Cerebellar cortex (tissue), 1 donor: ENCODE measurements at places on chromosomes 4 and X.

GRCh38 chrX:155127940-155128339 is 56.6 kb downstream of the BRCC3 start:
- no peak for DNase-seq

DNA sequence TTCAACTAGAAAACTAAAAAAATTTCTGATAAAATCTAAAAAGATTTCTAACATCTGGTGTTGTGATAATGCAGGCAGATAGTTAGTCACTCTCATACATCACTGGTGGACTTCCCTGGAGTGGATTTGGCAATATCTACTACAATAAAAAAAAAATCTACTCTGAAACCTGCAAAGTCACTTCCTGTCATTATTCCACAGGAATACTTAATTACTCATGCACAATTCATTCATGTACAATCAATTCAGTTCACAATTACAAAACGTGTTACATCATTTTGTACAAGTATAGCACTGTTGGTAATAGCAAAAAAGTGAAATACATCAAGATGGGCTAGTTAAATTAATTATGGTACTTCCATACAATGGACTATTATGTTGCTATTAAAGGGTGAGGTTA is 16.5 kb upstream of the RHOH start:
- DNase-seq = no peak

- DNase-seq = no peak
These were observed 15.4 kb upstream of the NFXL1 start for GRCh38 chr4:47929682-47930201.

- peak; percentile 14 for DNase-seq
These were observed 646.2 kb downstream of the TRAM1L1 start for GRCh38 chr4:116438981-116439729.

DNA sequence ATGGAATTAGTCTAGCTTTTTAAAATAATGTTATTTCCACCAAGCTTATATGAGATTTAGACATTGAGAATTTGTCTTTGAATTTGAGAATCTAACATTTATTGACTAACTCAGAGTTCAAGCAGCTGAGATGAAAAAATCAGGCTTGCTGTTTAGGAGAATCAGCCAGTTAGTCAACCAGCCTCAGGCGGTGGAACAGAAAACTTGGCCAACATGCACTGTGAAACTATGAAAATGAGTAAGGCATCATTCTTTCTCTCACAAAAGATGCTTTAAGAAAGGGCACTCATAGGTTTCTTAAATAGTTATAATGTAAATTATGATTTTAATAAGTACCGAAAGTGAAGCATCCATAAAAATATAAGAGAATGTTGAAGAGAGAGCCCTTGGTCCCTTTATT is 84.2 kb downstream of the NFKB1 start:
- no peak for DNase-seq

DNA sequence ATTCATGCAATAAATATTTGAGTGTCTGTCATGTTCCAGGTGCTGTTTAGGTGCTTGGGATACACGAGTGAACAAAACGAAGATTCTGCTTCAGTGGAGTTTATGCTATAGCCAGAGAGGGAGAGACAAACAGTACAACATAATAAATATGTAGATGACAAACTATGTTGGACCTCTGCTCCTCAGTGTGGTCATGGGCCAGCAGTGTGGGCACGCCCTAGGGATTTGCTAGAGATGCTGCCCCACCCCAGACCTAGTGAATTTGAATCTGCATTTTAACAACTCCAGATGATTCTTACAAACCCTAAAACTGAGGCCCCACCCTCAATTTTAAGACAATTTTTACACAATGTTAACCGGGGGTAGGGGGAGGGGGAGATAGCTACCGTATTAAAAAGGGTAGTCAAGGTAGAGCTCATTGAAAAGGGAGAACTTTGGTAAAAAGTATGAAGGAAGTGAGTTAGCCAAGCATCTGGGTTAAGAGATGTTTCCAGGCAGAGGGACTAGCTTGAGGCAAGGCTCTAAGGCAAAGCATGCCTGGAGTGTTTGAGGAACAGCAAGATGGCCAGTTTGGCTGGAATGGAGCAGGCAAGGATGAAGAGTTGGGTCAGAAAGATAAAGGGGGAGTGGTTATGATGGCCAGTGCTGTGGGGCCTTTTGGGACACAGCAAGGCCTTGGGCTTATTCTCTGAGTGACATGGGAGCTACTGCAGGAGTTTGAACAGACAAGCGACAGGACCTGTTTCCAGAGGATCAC is 42.4 kb downstream of the SEPSECS start:
- DNase-seq = no peak

GRCh38 chr4:42519803-42520417 is 122.6 kb downstream of the SHISA3 start:
- peak; percentile 62 for DNase-seq

- DNase-seq = no peak
These were observed 12.7 kb upstream of the CD40LG start for GRCh38 chrX:136635235-136635634.

DNA sequence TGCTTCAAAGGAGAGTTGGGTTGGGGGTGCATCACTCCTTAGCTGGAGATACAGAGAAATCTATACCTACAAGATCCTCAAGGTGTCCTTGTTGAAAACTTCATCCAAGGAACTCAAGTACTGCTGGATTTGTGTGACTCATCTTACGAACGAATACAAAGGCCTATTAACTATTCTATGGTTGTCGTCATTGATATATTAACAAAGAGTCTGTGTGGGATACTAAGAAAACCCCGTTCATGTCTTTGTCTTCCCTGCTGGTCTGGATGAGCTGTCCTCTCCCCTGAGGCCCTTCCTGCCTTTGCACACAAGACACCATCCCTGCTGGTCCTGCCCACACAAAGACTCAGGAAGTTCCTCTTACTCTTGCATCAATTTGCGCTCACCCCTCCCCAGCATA is 54.9 kb upstream of the IRF2 start:
- DNase-seq = no peak

- DNase-seq = peak; percentile 70
These were observed 2.7 kb upstream of the GEMIN8 start for GRCh38 chrX:14032406-14032805.

DNA sequence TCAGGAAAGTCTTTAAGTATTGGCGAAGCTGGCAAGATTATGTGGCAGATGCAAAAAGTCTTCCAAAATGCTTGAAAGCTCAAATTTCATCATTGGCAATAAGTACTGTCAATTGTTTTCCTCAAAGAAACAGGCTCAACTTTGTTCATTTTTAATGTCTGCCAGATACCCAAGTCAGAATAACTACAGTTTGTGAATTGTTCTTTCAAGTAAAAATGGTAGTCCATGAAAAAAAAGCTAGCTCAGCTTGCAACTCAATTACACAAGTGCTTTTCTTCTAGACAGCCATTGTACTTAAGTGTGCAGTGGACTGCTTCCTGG is 70.5 kb downstream of the AFF1 start:
- DNase-seq = no peak

DNA sequence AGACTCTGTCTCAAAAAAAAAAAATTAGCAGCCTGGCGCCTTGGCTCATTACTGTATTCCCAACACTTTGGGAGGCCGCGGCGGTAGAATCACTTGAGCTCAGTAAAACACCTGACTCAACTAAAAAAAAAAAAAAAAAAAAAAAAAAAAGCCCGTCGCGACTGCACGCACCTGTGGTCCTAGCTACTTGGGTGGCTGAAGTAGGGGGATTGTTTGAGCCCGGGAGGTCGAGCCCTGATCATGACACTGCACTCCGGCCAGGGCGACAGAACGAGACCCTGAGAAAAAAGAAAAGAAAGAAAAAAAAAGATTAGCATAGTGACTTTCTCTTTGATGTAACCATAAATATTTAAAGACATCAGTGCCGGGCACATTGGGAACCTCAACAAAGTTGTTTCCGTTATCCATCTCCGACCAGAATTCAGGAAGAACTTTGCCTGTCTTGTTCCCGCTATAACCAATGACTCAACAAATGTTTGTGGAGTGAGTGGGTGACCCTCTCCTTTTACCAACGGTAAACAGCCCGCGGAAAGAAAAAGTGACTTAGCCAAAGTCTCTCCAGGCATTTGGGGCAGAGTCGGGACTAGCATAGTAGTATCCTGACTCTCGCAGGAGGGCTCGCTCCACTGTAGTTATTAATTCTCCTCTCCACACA is 553 bp upstream of the MED28 start:
- DNase-seq = no peak

- DNase-seq = no peak
These were observed 41.3 kb downstream of the BCOR start for GRCh38 chrX:40056420-40056819.

- DNase-seq = no peak
These were observed 27.4 kb upstream of the HPGD start for GRCh38 chr4:174549721-174550120.

DNA sequence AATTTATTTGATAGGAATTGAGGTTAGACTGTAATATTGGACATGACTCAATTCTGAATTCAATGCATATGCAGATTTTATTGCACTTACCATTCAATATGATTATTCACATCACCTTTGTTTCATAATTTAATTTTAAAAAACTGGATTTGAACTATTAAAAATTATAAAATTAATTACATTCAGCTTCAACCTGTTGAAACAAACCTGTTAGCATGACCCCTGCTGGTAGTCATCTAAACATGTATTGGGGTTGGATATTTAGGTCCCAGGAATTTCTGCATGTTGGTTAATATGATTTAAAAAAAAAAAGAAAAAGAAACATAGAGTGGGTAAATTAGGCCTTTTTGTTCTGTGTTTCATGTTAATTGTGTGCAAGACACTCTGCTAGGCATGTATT is 85.9 kb downstream of the ARSJ start:
- no peak for DNase-seq

DNA sequence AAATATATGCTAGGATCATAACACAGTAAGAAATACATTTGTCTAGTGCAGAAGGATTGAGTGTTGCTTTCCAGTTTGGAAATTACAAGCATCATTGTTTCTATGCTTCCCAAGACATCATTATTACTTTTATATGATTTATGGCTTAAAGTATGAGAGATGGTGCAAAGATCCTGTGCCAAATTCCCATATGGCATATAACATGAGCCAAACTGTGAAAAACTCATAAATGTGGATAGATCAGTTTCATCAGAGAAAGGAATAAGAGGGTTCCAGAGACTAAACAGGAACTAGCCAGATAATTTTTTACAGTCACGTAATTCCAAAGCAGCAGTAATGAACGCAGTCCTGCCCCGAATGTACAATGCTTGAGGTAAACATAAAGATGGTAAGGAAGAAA is 126.3 kb downstream of the PRDM5 start:
- DNase-seq = no peak

- DNase-seq = no peak
These were observed 13.6 kb downstream of the SYAP1 start for GRCh38 chrX:16733013-16733412.

DNA sequence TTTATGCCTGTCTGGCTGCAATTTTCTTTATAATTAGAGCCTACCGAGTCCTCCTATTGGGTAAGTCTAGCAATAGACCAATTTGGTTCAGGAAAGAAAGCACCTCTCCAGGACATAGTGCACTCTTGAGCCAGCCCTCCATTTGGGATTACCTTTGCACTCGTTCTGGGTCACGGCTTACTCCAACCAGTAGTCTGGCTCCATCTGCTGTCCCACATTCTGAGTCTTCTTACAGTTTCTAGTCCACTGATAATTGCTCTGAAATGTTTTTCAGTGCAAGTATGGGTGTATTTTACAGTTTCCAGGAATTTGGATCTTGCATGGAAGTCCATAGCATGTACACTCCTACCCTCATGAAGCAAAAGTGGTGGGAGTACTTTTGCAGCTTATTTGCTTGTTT is 34.8 kb upstream of the USP51 start:
- peak; percentile 5 for DNase-seq

- DNase-seq = no peak
These were observed 22.2 kb downstream of the SATL1 start for GRCh38 chrX:85221361-85221760.

GRCh38 chrX:794311-794710 is 163.7 kb downstream of the SHOX start:
- no peak for DNase-seq

- DNase-seq = no peak
These were observed 250.8 kb downstream of the ARHGAP24 start for GRCh38 chr4:85725721-85726170.

- no peak for DNase-seq
These were observed 562.9 kb upstream of the FAT1 start for GRCh38 chr4:187286525-187286924.

DNA sequence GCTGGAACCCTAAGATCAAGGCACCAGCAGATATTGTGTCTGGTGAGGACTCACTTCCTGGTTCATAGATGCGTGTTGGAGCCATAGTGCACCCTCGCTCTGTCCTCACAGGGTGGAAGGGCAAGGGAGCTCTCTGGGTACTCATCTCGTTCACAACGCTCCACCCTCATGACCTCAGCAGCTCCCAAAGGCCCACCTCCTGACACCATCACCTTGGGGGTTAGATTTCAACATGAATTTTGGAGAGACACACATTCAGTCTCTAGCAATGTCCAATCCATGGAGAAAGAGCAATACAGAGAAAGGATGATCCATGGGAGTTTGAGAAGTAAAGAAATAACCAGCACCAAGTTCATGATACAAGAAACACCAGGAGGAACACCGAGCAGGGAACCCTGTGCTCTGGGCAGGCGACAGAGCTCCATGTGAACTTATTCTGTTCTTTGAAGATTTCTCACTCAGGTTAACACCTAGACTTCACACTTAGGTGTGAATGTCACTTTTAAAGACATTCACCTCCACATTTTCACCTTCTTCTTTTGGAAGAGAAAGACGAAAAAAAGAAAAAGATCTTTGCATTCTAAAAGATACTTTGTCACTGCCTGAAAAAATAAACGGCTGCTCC is 171.8 kb upstream of the FAM9B start:
- no peak for DNase-seq

GRCh38 chr4:64130907-64131306 is 278.3 kb downstream of the TECRL start:
- no peak for DNase-seq

DNA sequence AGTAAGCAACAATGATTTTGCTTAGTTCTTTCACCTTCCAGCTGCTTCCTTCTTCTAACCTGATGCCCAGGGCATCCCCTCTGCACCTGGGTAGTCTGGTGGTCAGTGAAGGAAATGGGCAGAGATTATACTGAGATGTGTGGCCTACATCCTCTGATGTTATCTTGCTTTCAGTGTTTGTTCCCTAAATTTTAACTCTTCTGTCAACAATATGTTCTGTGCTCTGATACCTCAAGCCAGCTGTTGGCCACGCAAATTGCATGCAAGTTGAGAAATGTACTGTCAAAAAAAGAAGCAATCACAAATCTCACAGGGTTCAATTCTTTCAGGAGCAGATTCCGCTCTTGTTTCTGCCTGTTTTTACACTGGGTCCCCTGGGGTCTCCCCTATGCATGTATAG is 73.8 kb downstream of the FBXW7 start:
- no peak for DNase-seq

- no peak for DNase-seq
These were observed 25.8 kb downstream of the USP9X start for GRCh38 chrX:41110801-41111625.

DNA sequence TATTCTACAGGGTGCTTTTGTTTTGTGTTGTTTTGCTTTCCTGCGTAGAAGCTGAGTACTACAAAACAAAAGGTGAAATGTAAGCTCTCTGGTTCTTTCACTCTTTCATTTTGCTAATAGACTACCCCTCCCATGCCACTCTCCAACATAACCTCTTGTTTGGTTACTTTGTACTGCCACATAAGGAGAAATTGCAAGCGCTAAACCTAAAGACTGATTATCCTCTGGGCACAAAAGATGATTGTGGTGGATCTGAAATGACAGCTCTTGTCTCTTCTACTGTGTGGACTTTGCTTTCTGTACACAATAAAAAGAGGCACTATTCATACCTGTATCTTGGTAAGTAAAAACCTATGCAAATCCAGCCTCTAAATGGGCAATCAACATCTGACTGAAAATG is 5.3 kb downstream of the MBNL3 start:
- DNase-seq = no peak

- no peak for DNase-seq
These were observed 2.9 kb upstream of the NWD2 start for GRCh38 chr4:37241647-37242046.
